Tibial nerve (tissue), 4 donors: ENCODE measurements at places on chromosomes 5 and 9.

DNA sequence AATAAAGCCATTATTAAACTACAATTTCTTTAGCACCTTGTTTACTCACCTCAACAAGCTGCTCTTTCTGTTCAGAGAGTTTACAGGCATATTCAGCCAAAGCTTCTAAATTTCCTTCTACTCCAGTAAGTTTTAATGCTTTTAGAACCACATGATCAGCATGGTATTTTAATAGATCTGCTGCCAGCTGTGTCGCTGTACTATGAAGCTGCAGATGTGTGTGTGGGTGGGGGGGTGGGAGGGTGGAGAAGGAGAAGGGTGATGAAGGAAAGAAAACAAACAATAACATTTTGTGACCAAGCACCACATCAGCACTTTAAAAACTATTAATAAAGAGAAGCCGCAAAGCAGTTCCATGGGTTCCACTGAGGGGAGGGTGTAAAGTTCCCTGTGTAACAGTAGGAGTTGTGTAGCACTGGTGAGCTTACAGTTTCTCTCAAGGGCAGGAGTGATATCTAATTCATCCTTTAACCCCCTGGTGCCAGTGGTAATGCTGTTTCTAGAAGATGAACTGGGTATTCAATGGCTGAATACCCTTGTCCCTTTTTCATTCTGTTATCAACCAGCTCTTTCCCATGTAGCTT lies 38.5 kb downstream of the ABITRAM start:
- no peak for DNase-seq

GRCh38 chr5:59768152-59769040 lies 125.1 kb downstream of the PDE4D start:
- DNase-seq = peak; percentile 20

- no peak for DNase-seq
These were observed 209.1 kb downstream of the TMEM232 start for GRCh38 chr5:110517396-110517795.

DNA sequence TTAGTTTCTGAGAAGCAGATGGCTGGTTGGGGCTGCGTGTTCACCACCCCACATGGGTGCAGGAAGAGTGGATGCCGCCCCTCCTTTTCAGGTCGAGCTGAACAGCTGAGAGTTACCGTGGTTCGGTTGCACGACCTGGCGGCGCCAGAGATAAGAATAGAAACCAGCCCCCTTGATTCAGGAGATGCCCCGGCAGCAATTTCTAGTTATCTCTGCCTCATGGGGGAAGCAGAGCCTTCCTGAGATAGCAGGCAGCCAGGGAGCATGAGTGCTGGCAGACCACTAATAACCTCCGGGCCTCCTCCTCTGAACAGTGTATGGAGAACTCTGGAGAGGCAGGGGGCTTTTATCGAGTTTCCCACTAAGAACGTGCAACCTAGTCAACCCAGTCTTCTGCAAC lies 177.8 kb downstream of the NSG2 start:
- no peak for DNase-seq

GRCh38 chr5:110105692-110106091 lies 416.0 kb downstream of the MAN2A1 start:
- no peak for DNase-seq

DNA sequence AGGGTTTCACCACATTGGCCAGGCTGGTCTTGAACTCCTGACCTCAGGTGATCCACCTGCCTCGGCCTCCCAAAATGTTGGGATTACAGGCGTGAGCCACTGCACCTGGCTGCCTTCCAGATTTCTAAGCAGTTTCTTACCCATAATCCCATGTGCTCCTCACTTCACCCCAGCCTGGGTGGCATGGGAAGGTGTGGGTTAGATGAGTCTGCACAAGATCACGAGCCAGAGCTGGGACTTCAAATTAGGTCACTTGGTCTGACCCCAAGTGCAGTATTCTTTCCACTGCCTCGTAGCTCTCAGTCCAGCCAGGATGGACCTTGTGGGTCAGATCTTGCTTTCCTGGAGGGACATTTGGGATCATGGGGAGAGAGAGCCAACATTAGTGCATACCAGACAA lies 37.5 kb upstream of the STRBP start:
- no peak for DNase-seq

- no peak for DNase-seq
These were observed 536 bp upstream of the PPIC start for GRCh38 chr5:123037104-123037418.

DNA sequence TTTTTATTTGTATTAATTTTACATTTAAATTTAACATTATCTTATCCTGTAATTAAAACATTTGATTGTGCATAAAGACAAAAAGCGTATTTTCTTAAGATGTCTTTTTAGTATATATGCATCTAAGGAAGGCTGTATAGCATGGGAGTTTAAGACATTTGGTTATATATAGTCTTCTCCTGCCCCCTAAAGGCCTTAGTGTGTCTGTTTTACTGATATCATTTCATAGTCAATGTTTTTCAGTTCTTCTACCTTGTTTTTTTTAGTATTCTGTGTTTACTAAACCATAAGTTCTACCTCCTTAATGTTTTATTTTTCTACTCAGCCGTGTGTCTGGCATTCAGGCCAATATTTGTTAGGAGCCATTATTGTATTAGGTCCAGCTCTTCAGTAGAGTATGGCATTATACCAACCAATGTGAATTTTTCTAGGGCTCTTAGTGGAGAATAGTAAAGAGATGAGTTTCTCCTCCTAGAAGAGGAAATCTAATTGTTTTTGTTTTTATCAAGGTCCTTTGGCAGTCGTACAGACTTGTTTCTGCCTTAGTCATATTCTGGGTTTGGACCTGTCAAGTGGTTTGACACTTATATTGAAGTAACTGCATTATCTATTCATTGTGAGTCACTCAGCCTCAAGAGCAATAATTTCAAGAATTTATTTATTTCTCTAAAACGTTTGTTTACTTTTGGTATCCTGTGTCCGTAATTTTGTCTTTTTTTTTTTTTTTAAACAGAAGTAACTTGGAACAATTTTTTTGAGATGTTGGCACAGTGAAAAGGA lies 74.8 kb downstream of the SLF1 start:
- DNase-seq = no peak

DNA sequence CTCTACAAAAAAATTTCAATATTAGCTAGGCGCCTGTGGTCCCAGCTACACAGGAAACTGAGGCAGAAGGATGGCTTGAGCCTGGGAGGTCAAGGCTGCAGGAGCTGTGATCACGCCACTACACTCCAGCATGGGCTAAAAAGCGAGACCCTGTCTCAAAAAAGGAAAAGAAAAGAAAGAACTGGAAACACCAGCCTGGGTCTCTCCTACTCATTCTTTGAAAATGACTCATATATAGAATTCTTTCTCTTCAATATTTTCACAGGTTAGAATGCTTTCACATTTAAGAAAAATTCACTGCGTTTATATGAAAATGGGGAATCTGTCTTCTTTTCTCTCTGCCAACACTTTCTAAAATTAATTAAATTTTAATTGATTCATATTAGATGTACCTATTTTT lies 115.6 kb downstream of the TRPM6 start:
- DNase-seq = no peak

GRCh38 chr5:139403418-139403786 lies 487 bp downstream of the SPATA24 start:
- no peak for DNase-seq

GRCh38 chr5:150320044-150320613 lies 17.4 kb upstream of the ARSI start:
- peak; percentile 69 for DNase-seq

DNA sequence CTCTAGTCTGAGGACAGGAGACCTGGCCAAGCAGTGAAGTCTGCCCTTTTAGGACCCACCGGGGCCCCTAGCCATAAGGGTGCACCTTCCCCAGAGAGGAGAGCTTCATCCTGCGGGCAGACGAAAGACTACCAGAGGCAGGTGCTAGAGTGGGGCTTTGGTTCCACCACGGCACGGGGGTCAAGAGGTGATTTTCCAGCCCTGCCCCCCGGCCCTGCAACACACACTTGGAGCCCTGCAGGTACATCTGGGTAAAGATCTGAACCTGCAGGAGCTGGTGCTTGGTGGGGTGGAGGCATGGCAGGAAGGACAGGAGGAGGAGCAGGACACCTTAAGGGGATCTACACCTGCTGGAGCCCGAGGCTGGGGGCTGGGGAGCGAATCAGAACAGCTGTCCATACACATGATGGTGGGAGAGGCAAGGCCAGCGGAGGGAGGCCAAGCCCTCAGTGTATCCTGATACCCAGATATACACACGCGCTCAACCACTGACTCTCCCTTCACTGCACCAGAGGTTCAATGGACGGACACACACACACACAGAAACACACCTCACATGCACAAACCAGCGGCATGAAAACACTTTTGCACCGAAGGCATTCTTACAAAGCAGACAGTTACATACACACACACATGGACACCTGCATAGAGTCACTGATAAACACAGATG lies 98.4 kb upstream of the MVB12B start:
- no peak for DNase-seq

GRCh38 chr5:8461543-8461942 lies 592.6 kb downstream of the MTRR start:
- DNase-seq = no peak

DNA sequence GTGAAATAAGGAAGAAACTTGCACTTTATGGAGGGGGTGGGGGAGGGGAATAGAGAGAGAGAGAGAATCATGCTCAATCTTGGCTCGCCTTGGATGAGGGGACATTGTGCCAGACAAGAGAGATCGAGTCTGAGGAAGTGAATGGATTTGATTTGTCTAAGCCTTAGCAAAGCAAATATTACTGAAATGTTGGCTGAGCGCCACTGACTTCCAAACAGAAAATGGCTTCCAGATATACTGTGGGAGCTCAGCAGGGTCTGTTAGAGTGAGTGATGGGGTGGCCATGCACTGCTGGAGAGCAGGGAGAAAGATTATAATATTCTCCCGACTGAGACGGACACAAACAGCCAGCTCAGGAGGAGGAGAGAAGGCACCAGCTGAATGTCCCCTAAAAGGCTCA lies 34.5 kb downstream of the BRINP1 start:
- no peak for DNase-seq

- peak; percentile 77 for DNase-seq
These were observed 5.3 kb downstream of the ANKS6 start for GRCh38 chr9:98790842-98791607.

DNA sequence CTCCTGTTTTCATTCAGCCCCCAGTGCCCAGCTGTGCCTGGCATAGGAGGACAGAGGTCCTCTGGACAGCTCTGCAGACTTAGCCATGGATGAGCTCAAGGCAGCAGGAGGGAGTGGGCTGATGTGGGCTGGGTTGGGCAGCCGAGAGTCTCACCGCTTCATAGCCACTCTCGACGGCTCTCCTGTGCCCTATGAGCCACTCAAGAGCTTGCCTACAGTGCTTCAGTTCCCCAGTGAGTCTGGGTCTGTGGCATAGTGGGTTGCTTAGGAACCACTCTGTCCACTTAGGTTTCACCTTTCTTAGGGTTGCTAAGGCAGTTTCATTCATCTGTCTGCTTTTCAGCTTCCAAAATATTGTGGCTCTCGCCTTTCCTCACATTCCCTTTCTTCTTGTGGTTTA lies 296.8 kb downstream of the ICE1 start:
- DNase-seq = no peak

DNA sequence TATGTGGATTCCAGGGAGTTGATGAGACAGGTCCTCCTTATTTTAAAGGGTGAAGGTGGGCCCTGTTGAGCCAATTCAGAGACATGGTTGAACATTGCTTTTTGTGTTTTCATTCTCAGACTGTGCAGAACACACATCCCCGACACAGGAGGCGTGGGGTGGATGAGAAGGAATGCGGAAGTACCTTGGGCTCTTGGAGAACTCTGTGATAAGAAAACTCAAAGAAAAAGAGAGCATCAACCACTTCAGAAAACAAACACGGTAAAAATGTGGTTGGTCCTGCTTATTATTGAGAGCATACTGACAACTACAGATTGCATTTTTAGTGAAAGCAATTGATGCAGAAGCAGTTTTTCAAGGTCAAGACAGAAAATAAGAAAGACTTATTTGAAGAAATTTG lies 659.8 kb downstream of the IRX1 start:
- DNase-seq = no peak

DNA sequence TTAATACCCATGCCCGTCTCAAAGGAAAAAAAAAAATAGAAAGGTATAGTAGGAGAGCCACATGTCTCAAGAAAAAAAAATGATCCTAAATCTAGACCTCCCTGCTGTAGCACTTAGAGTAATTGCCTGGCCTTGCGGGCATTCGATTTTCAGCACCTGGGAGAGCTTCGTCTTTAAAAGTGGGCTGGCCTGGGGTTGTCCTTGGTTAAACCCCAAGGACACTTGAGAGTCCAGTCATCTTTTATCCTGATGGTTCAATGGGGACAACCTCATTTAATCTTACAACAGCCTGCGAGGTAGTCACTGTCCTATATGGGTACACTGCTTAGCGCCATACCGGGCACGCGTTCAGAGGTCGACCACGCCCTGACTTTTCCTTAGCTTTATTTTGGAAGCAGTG lies 60.1 kb downstream of the MAT2B start:
- no peak for DNase-seq

GRCh38 chr5:171424726-171425125 lies 5.3 kb downstream of the FGF18 start:
- DNase-seq = no peak

DNA sequence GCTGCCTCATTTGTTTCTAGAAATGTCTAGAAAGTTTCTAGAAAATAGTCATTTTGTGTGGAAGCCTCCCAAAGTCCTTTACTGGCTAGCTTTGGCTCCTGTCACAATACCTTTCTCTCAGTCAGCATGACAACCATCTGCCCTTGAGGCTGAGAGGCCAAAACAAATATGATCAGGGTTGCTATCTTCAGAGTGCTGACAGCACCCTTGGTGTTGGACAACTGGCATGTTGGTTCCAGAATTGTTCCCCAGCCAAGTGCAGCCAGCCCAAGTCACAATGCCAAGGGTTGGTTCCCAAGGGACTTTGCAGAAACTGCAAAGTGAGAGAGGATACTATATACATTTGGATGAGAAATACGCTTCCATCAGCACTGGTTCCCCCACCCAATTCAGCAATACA lies 140.9 kb upstream of the GAS1 start:
- DNase-seq = no peak

- DNase-seq = no peak
These were observed 55.4 kb downstream of the COL15A1 start for GRCh38 chr9:98999152-98999525.

DNA sequence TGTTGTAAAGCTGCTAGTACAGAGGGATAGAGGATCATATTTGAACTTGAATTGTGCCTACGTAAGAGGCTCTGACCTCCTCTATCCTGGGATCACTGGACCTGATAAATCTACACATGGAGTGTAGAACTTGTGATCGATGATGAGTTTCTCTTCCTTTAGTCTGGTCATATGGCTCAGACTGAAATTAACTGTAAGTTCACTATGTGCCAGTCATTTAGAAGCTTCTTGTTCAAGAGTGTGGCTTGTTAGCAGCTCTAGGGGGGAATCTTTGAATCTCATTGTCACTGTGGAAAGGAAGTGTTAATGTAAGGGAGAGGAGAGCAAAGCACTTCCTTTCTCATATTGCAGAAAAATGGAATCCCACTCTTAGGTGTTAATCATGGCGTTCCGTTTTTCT lies 12.1 kb downstream of the ZBTB34 start:
- no peak for DNase-seq

- DNase-seq = no peak
These were observed 593.8 kb downstream of the CDK5RAP2 start for GRCh38 chr9:119986205-119986604.

- DNase-seq = no peak
These were observed 109.1 kb downstream of the CDH10 start for GRCh38 chr5:24535646-24536045.
